Glutamatergic neuron (in vitro differentiated cells): ENCODE measurements at places on chromosomes 11 and 22. TPM values are rescaled to one million over a fixed set of nuclear protein-coding genes. Genes with fewer than 3 reads are reported as not detected.

The KCNA4 gene
- not detected for total RNA-seq

The PAMR1 gene
- total RNA-seq = 10.6 TPM

The MRGPRE gene
- 1.0 TPM for total RNA-seq

The DENND5A gene
- total RNA-seq = 155 TPM

The C11orf91 gene
- not detected for total RNA-seq

The GALNT18 gene
- 76.9 TPM for total RNA-seq

The FOLH1 gene
- total RNA-seq = 1.1 TPM

The RBMXL2 gene
- total RNA-seq = not detected

The ART5 gene
- total RNA-seq = not detected

The OR51B4 gene
- total RNA-seq = not detected

The CEND1 gene
- 58.7 TPM for total RNA-seq

DNA sequence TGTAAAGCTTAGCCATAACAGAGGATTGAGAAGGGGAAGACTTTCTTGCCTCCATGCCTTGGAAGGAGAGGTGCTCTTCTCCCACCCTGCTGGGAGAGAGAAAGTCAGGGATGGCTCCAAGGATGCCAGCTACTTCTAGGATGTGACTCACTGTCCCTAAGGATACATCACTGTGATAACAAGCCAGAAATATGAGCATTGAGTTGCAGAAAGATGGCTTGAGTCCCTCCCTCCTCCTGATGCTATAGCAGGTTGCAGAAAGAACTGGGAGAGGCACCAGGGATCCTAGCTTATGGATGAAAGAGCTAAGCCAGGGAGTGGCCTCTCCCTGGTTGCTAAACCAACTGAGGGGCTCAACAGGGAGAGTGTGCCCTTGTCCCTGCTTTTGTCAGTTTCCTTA is 27.8 kb upstream of the FJX1 start:
- no peak for DNase-seq

DNA sequence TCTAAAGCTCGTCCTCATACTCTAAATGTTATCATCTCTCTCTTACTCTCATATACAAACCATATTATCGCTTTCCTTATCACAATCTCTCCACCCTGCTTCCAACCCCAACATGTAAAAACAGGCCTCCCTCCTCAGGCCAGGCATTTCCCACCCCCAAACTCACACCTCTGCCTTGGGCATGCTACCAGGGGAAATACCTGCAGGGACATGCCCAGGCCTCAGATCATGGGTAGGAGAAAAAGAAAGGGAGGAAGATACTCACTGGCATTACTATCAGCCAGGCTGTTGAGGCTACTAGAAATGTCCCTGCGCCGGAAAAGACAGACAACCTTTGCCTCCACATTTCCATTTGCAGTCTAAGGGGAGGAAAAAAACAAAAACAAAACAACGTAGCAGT is 1.8 kb downstream of the MTA2 start:
- DNase-seq = no peak

- DNase-seq = no peak
Measured at GRCh38 chr11:101277036-101277435, 147.4 kb upstream of the PGR start.

DNA sequence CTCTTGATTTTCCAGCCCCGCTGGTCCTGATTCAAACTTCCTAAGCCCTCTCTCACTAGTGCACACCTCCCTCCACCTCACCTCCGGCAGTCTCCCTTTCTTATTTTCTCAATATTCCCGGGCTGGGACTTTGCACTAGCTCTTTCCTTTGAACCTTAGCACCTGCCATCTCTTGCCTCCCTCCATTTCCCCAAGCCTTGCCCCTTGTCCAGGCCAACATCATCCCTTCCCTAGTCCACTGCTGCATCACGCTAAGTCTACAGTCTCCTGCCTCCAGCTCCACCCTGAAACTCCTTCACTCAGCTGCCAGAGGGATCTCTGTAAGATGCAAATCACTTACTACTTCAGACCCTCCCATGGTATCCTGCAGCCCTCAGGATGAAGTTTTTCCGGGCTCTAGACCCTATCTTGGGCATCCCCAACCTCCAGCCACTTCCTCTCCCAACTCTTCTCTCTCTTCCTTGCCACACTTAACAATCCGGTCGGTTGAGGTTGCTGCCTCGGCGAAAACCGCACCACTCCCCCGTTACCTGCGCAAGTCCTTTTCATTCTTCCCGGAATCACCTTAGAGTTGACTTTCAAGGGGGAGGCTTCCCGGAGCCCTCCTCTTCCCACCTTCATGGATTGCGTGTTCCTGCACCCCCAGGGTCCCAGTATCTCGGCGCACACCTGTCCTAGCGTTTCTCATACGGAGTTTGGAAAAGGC is 42.7 kb downstream of the NECTIN1 start:
- DNase-seq = no peak

DNA sequence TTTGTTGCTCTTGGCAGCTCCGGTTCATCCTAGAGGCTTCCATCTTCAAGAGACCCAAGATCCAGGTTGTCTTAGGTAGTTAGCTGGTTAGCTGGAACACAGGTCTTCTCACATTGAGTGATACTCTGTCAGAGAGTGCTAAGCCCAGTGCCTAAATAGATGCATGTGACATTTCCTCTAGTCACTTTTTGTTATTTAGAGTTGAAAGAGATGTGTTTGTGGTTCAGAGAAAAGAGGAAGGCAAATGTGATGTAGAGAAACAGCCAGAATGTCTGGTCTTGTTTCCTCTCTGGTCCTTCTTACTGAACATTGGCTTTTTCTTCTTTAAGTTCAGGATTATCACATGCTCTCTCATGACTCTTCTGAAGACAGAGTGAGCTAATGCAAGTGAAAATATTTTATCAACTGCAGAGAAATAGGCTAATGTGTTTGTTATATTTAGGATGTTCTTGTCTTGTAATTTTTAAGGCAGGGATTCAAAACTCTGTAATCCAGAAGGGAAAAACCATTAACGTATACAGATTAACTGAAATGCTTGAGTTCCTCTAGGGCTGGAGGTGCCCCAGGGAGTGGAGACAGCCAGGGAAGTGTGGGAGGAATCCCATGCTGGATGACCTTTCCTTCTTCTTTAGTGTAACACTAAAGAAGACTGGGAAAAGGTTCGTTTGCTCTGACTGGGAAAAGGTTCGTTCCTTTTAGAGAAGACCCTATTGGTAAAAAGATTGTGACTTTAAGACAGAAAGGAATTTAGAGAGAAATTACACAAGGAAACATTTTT is 75.4 kb downstream of the SWAP70 start:
- DNase-seq = no peak

- no peak for DNase-seq
Measured at GRCh38 chr22:26783885-26784284, 126.5 kb downstream of the MIAT start.

GRCh38 chr11:125449565-125449964 is 46.5 kb downstream of the FEZ1 start:
- DNase-seq = no peak

DNA sequence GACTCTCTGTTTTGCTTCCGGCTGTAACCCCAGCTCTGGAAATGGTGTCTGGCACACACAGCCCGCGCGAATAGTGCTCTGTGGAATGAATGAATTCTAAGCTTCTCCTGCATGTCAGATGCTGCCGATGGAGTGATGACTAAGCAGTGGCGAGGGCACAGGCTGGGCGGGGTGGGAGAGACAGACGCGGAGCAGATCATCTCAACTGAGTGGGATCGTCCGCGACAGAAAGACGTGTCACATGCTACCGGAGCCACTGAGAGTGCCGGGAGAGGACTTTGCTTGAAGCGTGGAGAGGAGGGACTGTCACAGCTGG is 334.5 kb downstream of the CTTN start:
- no peak for DNase-seq

DNA sequence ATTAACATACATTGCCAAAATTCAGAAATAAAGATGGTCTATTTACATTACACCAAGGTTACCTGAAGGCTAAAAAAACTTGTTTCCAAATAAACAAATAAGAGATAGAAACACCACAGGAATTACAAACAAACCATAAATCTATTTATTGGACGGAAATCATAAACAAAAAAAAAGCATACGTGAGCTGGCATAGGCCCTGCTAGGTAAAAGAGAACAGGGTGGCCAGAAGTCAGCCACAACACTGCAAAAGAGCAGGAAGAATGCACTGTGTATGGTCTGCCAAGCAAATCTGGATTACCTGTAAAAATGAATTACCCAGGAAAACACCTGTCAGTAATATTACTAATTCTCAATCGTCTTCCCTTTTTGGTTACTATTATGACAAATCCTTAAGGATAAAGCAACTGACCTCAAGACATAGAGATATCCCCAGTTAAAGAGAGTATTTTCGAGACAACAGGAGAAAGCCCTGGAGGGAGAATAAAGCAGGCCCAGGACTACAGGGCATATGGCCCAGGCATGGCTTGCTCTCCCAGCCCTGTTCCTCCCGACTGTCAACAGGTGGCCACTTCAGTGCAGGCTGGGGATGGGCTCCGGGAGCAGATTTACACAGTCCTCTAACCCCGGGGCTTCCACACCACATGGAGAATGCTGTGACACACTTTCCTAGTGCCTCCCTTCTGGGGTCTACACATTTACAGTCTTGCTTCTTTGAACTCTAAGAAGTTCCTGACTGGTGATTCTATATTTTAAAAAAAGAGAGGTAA is 18.0 kb downstream of the PPP2R1B start:
- DNase-seq = peak; percentile 82

DNA sequence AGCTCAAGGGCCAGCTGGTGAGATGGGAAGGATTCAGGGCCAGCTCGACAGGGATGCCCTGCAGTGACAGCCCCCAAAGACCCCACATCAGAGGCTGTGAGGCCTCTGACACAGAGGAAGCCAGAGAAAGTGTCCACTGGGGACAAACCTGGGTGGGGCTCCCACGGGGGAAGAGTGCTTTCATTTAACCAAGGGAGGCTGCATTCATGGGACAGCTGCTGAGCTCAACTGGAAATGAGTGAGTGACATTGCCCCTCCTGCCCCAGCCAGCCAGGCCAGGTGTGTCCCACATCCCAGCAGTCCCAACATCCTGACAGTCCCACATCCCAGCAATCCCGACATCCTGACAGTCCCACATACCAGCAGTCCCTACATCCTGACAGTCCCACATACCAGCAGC is 61.0 kb downstream of the DHCR7 start:
- no peak for DNase-seq

DNA sequence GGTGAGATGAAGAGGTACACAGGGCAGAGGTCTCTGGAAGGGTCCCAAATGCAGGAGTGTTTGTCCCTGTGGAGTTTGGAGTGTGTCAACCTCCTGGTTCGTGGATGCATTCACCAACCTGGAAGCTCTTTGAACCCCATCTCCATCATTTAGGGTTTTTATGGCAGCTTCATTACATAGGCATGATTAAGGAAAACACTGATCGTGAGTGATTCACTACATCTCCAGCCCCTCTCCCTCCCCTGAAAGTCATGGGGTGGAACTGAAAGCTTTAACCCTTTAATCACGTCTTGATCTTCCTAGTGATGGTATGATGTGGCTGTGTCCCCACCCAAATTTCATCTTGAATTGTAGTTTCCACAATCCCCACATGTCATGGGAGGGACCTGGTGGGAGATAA is 19.8 kb upstream of the INCENP start:
- no peak for DNase-seq

DNA sequence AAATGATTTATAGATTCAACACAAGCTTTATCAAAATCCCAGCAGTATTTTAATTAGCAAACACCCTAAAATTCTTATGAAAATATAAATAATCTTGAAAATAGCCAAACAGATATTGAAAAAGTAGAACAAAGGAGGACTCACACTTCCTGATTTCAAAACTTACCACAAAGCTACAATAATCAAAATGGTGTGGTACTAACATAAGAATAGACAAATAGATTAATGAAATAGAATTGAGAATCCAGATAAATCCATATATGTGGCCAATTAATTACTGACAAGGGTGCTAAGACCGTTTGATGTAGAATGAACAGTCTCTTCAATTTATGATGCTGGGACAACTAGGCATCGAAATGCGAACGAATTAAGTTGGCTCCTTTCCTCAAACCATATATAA is 49.6 kb upstream of the TEAD1 start:
- DNase-seq = no peak

GRCh38 chr11:27603376-27603990 is 96.8 kb downstream of the BDNF start:
- no peak for DNase-seq

GRCh38 chr11:9720290-9720630 is 56.4 kb downstream of the SWAP70 start:
- no peak for DNase-seq

DNA sequence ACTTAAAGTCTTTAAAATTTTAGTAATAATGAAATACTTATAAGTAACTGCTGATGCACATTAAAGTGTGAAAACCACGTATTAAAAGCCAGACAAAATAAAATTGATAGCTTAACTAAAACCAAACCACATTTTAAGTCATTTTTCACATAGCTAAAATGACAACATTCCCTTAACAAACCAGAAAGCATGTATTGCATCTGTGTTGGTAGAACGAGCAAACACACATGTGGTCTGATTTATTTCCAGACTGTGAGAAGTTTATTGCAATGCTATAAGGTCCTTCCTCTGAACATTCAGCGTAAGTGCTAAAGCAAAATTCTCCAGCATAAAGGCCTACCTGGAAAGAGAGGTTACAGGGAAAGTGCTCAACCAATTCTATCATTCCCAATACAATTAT is 57.8 kb downstream of the ARHGAP20 start:
- no peak for DNase-seq

DNA sequence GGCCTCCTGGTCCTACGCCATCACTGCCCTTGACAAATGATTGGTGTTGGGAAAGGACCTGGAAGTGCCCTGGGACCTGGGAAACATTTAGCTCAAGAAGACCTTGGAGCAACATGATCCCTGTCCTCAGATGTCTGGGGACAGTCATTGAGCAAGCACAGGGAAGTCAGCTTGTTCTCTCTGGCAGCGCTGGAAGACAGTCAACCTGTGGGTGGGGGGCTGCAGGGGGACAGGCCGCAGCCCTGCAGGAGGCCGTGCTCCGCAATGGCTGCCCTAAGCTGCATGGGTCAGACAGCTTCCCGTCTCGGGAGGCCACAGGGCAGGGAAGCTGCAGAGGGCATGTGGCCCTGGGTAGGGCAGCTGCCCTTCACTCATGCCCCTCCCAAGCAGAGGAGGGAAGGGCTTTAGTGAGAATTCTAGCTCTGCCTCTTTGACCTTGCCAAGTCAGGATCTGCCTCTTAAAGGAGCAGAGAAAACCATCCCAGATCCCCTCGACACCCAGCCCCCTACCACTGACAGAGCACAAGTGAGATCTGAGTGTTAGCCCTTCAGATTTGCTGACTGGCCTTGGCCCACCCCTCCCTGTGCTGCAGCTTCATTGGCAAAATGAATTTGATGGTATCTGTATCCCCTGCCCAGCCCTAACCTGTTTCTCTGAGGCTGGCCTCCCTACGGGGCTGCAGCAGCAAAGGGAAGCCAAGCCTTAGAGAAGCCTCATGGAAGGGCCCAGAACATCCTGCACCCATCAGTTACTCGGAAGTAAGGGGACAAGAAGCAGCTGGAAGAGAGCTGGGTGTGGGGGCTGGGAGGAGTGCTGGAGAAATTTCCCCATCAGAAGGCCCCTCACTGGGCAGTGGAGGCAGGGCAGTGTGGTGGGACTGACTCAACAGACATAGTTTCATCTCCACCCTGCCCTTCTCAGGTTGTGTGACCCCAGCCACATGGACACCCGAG is 6.2 kb upstream of the SREBF2 start:
- DNase-seq = no peak

- no peak for DNase-seq
Measured at GRCh38 chr11:66115638-66116301, 45.7 kb downstream of the PACS1 start.

- DNase-seq = no peak
Measured at GRCh38 chr11:58625826-58626460, 3.5 kb downstream of the CNTF start.
